Activated CD4-positive, alpha-beta T cell treated with anti-CD3 and anti-CD28 coated beads, Interleukin-2, Interleukin-6, amounts not matched to agents 100 ng/mL and 50 ng/mL, durations not matched to agents 16 hours and 8 hours (primary cell): ENCODE measurements at places on chromosomes 4 and X.

GRCh38 chrX:148416142-148416541 is 84.3 kb upstream of the AFF2 start:
- no peak for DNase-seq

DNA sequence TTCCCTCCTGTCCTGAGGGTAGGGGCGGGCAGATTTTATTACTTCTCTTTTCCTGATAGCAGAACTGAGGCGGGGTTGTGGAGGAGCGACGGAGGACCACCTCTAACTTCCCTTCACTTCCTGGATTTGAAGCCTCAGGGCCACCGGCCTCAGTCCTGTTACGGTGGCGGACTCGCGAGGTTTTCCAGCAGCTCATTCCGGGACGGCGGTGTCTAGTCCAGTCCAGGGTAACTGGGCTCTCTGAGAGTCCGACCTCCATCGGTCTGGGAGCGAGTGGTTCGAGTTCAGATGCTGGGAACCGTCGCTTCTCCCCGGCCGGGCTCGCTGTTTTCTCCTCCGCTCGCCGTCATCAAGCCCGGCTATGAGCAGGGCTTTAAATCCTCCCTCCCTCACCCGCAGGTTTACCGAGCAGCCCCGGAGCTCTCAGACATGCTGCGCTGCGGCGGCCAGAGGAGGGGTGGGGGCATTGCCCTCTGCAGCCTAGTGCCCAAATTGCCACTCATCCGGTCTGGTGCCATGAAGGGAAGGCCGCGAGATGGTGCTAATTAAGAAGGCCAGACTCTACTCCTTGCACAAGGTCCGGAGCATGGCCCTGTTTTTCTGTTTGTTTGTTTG is 23.3 kb downstream of the HAND2 start:
- DNase-seq, result no peak

- no peak for DNase-seq
Observed at GRCh38 chr4:134174271-134174670, 27.3 kb downstream of the PABPC4L start.

DNA sequence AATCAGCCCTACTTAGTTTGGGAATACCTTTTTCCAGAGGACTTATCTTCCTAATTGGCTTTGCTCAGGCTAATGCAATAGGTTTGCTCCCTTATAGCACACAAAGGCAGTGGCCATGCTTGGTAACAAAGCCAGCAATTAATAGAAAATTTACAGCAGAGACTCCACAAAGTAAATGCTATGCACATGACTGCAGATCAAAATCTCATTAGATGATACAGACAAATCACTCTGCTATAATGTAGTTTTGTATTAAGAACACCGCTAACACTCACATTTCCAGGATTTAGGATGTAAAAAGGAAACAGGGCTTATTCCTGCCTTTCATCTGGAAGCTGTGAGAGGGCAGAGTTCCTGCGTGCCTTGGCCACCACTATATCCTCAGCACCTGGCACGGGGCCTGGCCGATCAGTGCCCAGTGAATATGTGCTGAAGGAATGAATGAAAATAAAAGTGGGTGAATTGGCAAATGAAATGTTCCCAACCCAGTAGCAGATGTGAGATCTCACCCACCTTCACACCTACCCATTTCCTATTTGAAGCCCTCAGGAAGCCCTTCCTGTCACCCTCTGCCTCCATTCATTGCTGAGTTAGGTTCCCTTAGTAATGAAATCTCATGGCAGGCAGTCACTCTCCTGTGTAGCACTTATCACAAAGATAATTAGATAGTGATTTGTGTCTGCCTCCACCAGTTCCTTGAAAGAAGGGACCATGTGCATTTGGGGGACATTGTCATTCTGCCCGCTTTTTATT is 5.1 kb downstream of the SEPTIN6 start:
- DNase-seq, result peak; percentile 68

DNA sequence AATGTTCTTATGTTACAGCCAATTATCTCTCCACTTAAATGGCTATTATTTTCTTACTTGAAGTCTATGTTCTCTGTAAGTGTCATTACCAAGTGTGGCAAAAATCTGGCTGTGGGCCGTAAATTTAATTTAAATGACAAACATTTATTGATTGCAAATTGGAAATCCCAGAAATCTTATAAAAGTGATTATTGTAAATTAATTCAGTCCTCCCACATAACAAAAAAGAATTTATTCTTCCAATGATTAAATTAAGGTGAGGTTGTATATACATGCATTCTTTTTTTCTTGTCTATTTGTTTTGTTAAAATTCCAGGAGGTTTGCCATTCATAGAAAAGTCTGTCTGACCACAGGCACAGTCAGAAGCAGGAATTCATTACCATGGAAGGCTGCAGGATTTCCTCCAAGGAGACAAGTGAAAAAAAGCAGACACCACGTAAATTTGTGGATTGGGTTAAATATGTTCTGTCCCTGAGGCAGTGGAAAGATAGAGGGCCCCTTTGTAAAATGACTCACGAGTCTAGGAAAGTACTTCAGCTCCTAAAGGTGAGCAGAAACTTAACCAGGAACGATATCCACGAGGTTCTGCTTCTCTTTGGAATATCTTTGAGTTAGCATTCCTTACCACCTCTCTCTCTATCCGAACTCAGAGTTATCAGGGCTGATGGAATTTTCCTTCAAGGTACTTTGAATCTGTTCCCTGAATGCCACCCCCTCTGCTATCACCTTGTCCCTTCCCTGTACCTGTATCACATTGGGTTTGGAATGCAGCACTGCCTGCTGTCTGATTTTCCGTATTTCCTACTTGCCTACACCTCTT is 10.7 kb downstream of the PPARGC1A start:
- no peak for DNase-seq

DNA sequence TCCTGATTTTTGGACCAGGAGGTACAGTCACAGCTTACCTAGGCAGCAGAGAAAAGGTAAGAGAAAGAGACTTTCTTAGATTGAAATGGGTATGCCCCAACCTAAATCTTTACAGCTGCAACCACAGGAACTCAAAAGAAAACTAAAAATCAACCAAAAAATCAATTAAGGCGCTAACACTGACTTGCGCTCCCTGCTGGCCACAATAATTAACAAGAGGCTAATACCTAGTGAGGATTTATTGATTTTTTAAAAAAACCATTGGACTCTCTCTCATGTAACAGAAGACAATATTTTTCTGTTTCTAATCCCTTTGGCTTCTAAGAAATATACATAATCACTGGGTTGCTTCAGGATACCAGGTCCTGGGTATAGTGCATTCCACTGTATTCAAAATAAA is 153.9 kb upstream of the TENM3 start:
- DNase-seq, result no peak

GRCh38 chrX:112751076-112751475 is 71.3 kb upstream of the LHFPL1 start:
- no peak for DNase-seq

DNA sequence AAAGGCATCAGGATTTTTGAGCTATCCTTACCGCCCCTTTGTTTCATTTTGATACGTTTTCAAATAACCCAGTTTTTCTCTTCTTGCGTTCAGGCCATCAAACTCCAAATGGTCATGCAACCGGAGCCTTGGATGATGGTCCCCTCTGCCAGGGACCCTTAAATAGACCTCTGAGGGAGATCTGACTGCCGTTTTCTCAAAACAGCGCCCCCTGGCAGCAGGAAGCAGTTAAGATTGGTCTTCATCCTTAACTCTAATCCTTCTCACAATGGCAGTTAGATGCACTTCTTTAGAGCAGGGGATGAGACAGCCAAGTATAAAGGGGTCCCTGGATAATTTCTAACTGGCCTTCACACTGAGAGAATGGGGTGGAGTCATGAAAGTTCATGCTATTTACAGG is 525.0 kb upstream of the SPANXN1 start:
- DNase-seq, result no peak

- DNase-seq, result peak; percentile 55
Observed at GRCh38 chrX:78321809-78322208, 5.6 kb downstream of the CYSLTR1 start.

GRCh38 chr4:108714880-108715279 is 48.0 kb downstream of the ETNPPL start:
- DNase-seq, result no peak

DNA sequence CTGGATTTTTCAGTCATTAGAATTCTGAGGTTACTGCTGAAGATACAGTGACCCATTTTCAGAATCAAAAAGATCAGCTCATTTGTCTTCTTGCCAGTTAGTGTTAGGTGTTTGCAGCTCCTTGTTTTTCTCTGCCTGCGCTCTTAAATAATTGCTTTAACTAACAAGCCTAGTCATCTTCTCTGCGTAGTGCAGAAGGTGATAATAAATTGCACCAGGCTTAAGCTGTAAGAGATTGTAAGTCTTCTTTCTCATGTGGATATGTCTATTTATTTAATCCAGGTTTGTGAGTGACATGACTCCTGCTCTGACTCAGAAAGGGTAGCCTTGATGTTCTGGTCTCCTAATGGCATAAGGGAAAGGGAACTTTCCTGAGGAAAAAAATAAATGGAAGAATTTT is 167.2 kb downstream of the CEP135 start:
- DNase-seq, result no peak

DNA sequence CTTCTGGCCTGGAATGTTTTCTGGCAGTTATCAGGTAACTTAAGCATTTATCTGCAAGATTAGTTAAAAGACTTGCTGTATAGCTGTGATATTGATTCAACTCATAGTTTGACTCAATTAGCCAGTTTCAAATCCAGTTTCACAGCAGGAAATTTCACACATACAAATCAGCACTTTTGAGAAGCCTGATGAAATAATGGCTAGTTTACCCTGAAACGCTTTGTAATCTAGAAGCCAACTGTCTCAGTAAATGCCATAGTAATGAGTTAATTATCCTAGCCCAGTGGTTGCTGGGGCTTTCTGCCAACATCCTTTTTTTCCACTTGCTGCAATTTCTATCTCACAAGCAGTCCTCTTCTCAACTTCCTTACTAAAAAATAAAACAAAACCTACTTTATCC is 53.1 kb downstream of the ARHGEF38 start:
- DNase-seq, result peak; percentile 15

DNA sequence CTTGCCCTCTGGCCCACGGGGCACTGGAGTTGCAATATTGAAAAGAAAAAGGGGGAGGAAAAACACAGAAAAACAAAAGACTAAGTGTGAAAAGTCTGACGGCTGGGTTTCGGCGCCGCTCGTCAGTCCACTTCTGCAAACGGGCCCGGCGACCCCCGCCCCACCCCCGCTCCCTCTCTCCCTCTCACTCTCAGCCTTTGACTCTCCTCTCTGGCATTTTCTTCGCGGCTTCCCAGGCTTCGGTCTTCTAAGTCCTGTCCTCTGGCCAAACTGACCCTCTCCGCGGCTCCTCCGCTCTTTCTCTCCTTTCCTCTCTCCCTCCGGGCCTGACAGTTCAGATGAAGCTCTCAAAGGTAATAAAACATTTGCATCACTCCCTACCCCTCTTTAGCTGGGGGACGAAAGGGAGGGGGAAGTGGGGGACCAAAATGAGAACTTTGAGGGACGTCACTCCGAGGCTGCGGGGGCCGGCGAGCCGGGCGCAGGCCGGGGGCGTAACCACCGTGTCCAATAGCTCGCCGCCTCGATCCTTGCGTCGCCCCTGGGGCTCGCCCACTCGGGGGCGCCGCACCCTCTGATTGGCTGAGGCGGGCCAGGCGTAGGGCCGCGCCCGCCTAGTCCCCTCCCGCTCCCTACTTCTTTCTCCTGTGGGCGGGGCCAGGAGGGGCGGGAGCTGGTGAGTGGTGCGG is at the start of gene NKX6-1:
Gene NKX6-1, minus strand, starts transcription at position 358 of the 689 bp plus-strand sequence. CDS start 1,064 bp downstream, outside the sequence.
- peak; percentile 30 for DNase-seq

DNA sequence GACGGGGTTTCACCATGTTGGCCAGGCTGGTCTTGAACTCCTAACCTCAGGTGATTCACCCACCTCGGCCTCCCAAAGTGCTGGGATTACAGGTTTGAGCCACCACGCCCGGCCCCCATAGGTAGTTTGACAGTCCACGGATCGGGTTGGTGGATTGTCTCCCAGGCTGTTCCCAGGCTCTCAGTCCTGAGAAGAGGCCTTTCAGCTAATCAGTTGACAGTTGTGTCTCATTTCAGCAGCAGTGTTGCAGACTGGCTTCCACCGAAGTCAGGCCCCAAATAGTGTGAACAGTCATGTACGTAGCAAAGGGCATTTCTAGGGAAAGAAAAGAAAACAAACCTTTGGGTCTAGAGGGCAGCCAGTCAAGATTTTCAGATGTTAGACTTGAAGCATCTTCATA is 102.4 kb upstream of the TLR3 start:
- DNase-seq, result no peak

GRCh38 chr4:70747874-70748273 is 26.1 kb downstream of the RUFY3 start:
- peak; percentile 5 for DNase-seq

DNA sequence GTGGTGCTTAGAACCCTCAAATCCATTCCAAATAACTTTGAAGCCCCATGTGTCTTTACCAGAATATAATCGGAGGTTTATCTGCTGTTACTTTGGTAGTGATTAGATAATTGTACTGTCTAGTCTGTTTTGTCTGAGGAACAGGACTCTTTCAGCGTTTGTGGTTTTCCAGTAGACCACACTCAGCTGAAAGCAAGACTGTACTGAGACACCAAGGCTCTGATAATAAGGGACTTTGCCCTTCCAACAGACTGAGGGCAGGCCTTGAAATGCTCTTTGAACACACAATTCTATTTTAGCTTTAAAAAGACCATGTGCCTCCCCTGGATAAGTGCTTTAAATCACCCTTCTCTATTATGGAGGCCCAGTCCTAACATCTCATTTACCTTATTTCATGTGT is 76.1 kb downstream of the KLHL8 start:
- DNase-seq, result no peak

GRCh38 chr4:99462875-99463464 is 27.8 kb upstream of the ADH7 start:
- peak; percentile 76 for DNase-seq

DNA sequence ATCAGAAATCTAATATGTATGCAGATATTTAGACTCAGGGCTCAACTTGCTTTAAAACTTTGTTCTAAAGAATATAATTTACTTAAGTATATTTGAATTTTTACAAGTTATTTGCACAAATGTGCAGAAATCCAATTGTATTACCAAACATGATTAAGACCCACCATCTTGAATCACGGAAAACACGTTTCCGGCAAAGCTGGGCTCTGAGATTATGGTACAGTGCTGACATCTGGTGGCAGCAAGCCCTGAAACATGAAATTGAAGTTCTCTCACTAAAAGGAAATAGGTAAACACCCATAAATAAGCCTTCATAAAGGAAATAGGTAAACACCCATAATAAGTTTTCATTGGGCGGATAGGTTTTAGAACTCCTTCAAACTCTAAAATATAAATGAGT is 98.3 kb upstream of the MAOA start:
- peak; percentile 67 for DNase-seq

- no peak for DNase-seq
Observed at GRCh38 chr4:47667552-47667951, 170.3 kb downstream of the CORIN start.

- DNase-seq, result no peak
Observed at GRCh38 chr4:150960079-150960478, 55.0 kb downstream of the LRBA start.

- no peak for DNase-seq
Observed at GRCh38 chrX:36583674-36584073, 424.5 kb upstream of the FAM47C start.
